Stimulated activated CD4-positive, alpha-beta T cell treated with anti-CD3 and anti-CD28 coated beads, Interleukin-15, amount 100 ng/mL, for 1 hour (primary cell): ENCODE measurements at places on chromosomes 6 and 20.

GRCh38 chr6:105202486-105202885 is 22.7 kb upstream of the POPDC3 start:
- DNase-seq: no peak

GRCh38 chr20:37920679-37921322 is 17.9 kb downstream of the VSTM2L start:
- DNase-seq: no peak

- DNase-seq: no peak
Observed at GRCh38 chr6:161242779-161243693, 30.8 kb downstream of the AGPAT4 start.

- DNase-seq: no peak
Observed at GRCh38 chr20:19451231-19451922, 238.9 kb downstream of the SLC24A3 start.

GRCh38 chr20:32559753-32560380 is 25.3 kb downstream of the NOL4L start:
- DNase-seq: no peak

DNA sequence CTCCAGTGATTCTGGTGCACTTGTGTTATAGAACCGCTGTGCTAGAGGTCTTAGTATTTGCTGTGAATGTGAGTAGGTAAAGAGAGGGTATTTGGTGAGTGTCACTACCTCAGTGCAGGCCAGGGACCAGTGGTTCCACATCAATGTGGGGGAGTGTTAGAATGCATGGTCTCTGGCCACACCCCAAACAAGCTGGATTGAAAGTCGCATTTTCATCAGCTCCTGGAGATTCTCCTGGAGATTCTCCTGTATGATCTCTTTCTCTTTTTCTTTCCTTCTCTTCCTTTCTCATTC is 26.8 kb upstream of the BCAS1 start:
- DNase-seq: no peak

DNA sequence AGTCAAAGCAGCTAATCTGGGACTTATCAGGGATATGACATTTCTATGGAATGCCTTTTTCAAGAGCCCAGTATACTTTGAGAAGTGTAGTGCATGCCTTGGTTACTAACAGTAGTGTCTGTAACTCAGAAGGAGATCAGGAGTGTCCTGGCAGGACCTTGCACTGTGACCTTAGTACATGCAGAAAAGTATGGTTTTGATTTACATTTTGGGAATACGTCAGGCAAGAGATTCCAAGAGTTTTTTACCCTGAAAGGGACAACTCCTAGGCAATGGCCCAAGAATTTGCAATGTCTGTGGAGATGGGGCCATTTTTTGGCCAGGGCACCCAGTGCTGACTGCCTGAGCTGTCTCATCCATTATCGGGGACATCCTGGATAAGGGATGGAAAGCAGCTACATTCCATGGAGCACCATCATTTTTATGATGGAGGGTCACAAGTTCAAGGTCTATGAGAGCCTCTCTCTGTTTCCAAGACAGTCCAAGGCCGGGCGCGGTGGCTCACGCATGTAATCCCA is 80.2 kb downstream of the FAM50B start:
- no peak for DNase-seq

DNA sequence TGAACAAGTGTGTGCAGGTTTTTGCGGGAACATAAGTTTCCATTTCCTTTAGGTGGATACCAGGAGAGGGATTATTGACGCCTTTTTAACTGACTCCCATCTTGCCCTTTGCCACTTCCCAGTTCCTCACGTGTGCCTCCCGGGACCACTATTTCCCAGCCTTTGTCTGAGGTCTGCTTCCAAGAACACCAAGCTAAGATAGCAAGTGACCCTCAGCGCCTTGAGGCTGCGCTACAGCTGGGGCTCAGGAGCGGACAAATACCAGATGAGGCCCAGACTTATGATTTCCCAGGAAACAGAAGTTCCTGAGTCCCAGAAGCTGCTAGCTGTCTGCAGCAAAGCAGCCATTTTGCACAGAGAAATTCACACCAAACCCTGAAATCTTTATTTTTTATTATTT is 216.7 kb downstream of the SYNDIG1 start:
- no peak for DNase-seq

GRCh38 chr20:60904730-60905129 is 347.3 kb upstream of the CDH4 start:
- DNase-seq: no peak

GRCh38 chr20:57483287-57484050 is 41.5 kb downstream of the CTCFL start:
- DNase-seq: no peak

DNA sequence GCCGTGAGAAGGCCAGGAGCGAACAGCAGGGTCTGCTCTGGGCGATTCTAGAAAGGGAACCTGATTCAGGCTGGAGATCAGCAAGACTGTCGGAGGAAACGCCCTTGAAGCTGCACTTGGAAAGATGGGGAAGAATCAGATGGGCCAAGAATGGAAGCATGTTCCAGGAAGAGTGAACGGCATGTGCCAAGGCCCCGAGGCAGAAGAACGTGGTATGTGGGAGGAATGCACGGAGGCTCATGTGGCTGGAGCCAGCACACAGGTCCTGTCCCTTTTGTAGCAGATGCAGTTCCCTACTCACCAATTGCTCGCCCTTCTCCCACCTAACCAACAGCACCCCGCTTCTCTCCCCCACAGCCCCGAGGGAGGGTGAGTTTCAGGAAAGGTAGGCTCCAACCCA is 180.6 kb downstream of the TFAP2C start:
- DNase-seq: no peak

DNA sequence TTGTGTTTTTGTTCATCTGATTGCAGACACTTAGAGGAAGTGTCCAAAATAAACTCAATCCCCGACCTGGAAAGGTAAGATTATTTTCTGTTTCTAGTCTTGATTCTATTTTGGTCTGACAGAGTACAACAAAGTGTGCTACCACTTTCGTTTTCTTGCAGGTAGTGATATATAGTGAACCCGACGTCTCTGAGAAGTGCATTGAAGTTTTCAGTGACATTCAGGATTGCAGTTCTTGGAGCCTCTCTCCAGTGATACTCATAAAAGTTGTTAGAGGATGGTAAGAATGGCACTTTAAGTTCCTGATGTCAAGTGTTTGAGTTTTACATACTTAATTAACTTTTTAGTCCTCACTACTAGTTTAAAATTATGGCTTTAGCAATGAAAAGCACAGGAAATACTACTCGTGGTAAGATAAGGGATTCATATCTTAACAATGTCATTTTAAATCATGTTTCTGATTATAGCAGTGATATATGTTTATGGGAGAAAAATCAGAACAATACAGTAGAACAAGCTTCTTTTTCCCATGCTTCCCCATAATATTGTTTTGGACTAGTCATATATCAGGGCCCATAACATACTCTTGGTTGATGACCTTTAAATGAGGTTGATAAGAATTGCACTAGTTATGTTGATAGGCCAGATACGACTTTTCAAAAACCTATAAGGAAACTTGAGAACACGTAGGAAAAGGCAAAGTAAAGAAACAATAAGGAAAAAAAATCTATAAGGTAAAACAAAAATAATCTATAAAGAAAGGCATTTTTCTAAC is 104.0 kb downstream of the RTN4IP1 start:
- no peak for DNase-seq

- DNase-seq: no peak
Observed at GRCh38 chr6:34890533-34890925, 1.5 kb downstream of the ANKS1A start.

DNA sequence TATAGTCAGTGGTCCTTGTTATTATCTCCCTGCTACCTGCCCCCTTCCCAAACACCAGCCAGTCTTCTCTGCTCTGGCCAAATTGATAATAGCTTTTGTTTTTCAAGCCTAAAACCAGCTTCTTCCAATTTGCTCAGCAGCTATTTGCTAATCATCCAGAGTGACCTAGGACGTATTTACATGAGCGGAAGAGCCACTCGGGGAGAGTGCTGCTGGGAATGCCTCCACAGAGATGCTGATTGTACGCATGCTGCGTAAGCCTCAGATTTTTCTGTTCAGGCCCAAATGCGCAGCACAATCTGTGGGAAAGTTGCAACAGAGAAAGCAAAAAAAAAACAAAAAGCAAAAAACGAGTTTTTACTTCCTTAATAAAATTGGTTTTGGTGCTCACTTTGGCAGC is 24.4 kb upstream of the ID1 start:
- no peak for DNase-seq
